ENCODE measurements at places on chromosomes 7 and 10.

DNA sequence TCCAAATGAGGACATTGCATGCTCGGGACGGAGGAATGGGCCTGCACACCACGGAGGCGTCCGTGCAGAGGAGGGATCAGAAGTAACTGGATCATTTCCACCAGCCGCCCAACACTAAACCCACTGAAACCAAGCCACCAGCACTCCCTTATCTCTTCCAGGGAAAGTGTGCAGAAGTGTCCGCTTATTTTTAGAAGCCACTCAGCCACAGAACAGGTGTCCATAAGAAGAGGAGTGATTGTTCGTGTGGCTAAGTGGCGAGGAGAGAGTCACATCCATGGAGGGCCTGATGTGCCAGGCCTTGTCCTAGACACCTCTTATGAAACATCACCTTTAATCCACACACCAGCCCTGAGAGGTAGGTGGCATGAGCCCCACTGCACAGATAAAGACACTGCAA, 407.9 kb upstream of the NPVF start:
- no peak for DNase-seq

DNA sequence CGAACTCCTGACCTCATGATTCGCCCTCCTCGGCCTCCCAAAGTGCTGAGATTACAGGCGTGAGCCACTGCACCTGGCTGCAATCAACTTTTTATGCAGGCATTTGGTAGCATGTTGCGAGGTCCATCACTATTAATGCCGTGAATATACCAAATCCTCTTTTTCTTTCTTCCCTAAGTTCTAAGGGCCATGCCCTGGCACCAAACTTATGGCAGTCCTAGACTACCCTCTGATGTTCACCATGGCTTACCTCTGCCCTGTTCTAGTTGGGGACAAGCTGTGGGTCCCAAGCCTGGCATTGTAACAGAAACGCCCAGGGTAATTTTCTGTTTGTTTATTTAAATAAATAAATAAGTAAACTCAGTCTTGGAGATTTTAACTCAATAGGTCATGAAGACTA, 13.3 kb downstream of the PRSS2 start:
- no peak for DNase-seq

- DNase-seq: no peak
These were observed 36.8 kb downstream of the CCM2 start for GRCh38 chr7:45036796-45037195.

DNA sequence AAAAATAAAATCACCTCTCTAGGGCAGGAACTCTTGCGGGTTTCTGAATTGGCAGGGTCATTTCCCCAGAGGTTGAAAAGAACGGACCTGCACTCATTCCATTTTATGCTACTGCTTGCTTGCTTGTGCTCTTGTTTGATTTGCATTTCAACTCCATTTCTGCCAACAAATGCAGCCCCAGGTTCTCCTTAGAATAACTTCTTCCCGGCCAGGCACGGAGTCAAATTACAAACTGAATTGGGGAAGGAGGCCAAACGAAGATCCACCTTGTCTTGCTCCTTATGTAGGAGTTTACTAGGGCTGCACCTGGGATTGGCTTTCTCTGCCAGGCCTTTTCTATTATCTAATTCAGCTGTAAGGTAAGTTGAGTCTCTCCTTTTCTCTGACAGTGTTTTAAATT, 79.6 kb downstream of the HGF start:
- DNase-seq: no peak

GRCh38 chr10:12499076-12499986, 150.0 kb downstream of the CAMK1D start:
- DNase-seq: no peak

- no peak for DNase-seq
These were observed 57.9 kb downstream of the MTPN start for GRCh38 chr7:135919071-135919841.

GRCh38 chr10:92490387-92490786, 83.5 kb downstream of the IDE start:
- DNase-seq: no peak

DNA sequence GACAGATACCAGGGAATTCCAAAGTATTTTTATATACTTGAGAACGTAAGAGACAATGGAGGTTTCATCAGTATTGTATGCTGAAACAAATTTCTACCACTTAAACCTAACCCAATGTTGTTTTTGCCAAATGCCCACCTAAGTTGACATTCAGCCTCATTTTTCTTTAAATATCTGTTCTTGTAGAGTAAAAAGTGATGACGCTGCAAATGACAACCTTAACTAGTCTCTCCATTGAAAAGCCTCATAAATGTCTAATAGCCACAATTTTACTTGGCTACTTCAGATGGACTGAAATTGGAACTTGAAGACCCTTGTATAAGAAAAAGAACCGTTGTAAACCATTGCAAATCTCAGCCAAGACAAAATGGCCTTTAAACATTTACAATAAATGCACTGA, 176.9 kb downstream of the CRPPA start:
- DNase-seq: no peak

GRCh38 chr10:121927318-121927840, 452 bp downstream of the ATE1 start:
- no peak for DNase-seq

GRCh38 chr7:2477447-2478398, 1.5 kb upstream of the GRIFIN start:
- peak; percentile 6 for DNase-seq

GRCh38 chr7:20519645-20520044, 95.8 kb upstream of the ABCB5 start:
- DNase-seq: no peak

GRCh38 chr7:128710481-128710880, 28.7 kb upstream of the CALU start:
- DNase-seq: no peak

DNA sequence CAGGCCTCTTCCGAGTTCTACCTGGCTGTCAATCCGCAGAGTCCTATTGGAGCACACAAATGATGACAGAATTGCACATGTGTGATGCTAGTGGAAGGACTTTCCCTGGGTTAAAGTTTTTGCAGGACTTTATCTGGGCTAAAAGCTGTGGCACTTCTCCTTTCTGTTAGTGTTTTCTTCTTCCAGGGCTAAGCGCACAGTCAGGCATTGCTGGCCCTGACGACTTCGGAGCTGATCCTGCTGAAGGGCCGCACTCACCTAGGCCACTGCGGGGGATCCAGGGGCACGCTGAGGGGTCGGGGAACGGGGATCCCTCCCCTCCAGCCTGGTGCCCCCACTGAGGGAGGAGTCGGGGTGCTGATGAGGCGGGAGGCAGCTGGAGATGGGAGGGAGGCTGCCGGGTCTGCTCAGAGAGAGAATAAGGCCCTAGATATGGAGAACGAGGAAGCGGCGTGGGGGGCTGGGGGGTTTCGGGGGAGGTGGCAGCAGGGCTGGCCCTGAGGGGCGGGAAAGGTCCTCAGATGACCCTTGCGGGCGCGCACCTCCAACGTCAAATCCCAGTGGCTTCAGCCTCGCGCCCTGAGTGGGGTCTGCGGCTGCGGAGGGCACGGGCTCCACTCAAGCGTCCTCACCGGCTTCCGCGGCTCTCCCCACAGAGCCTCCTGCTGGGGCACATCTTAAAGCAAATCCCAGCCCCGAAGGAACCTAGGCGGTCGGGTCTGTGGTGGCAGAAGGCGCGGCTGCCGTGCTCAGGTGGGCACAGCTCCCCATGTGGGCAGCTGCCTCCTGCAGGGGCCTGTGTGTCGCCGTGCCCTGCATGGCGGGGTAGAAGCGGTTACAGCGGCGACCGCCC, 30.9 kb downstream of the AGR3 start:
- no peak for DNase-seq

DNA sequence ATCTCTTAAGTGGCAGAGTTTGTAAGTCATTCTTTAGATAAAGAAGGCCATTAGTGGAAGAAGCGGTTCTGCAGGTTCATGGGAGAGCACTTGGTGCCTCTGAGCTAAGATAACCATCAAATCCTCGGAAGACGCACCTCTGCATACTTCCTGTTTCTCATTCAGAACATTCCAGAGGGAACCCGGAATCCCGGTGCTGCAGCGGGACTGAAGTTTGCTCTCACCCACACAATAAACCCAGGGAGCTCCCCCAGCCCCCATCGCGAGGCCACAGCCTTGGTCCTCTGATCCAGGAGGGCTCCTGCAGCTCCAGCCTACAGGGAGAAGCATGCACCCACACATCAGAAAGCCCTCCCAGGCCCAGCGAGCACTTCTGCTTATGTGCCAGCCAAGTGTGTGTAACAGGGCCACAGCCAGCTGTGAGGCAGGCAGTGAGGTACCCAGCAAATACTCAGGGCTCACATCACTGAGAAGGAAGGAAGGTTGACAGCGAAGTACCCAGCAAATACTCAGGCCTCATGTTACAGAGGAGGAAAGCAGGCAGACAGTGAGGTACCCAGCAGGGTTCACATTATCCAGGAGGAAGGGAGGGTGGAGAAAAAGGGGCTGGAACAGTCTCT, 142.4 kb downstream of the DIP2C start:
- DNase-seq: no peak

GRCh38 chr7:129950933-129951225, 1.9 kb downstream of the UBE2H start:
- no peak for DNase-seq

DNA sequence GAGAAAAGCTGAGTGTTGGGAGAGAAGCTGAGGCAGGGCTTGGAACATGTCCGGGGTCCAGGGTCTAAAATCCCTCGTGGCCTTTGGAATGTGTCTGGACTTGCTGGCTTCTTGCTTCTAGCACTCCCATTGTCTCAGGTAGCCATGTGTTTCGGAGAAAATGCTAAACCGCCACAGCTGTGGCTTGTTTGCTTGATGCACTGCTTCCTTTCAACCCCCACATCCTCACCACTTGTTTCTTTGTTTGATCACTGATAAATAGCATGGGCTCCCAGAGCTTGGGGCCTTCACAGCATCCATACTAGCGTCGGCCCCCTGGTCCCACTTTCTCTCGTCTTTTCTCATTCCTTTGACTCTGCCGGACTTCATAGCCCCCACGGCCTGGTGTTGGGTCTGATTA, 102.7 kb downstream of the ANKRD26 start:
- DNase-seq: no peak

DNA sequence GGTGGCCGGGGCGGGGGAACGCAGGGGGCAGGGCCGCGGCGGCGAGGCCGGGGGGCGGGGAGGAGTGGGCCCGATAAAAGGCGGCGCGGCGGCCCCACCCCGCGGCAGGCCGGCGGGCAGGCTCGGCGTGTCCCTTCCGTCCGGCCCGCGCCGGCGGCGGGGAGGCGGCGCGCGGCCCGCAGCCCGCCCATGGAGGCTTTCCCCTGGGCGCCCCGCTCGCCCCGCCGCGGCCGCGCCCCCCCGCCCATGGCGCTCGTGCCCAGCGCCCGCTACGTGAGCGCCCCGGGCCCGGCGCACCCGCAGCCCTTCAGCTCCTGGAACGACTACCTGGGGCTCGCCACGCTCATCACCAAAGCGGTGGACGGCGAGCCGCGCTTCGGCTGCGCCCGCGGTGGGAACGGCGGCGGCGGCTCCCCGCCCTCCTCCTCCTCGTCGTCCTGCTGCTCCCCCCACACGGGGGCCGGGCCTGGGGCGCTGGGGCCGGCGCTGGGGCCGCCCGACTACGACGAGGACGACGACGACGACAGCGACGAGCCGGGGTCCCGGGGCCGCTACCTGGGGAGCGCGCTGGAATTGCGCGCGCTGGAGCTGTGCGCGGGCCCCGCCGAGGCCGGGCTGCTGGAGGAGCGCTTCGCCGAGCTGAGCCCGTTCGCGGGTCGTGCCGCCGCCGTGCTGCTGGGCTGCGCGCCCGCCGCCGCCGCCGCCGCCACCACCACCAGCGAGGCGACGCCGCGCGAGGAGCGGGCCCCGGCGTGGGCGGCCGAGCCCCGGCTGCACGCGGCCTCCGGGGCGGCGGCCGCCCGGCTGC, at the start of gene NANOS1:
TSS of gene NANOS1 (plus strand) at position 102 of the 808 bp plus-strand sequence. CDS start at position 190, 88 bp downstream.
- peak; percentile 16 for DNase-seq

DNA sequence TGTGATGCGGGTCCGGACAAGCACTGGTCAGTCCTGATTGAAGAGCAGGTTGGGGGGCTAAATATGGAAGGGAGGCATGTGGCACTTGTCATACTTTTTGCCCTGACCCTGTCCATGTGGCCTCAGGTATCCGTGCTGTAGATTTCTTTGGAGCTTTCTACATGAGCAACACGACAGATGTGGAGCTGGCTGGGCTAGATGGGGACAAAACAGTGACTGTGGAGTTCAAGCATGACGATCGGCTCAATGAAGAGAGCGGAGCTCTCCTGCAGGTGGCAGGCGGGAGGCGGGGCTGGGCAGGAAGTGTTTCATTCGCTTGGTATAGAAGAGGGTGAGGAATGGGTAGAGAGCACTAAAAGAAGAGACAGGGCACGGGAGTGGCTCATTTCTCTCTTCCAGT, 13.0 kb upstream of the CHCHD1 start:
- no peak for DNase-seq

DNA sequence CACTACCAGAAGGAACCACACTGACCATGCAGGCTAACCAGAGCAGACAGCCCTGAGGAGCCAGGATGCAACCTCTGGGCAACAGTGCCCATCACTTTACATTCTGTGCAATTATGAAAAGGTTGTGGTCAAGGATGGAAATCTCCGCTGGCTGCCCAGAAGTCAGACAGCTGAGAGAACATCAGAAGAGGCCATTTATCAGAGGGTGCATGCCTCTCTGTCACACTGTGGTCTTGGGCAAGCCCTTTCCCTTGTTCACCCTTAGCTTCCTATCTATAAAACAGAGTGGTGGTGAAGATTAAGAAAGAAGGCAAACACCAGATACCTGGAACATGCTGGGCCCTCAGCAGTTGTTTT, 120.7 kb upstream of the GDF10 start:
- no peak for DNase-seq

DNA sequence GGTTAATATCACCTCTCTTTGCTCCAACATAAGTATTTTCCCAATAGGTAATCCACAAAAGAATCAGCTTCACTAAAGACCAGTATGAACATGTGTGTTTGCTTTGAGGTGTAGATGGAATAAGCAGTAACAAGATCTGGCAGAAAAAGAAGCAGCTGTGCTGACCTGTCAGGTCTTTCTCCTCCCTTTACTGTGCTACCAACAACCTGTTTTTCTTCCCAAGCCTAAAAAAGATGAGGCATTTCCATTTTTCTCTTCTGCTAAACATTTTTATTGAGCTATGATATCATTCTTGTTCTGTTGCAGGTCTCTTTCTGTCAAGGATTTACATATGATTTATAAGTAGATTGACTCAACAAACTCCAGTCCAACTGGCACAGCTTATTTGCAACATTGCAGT, 315.2 kb upstream of the GLI3 start:
- no peak for DNase-seq

DNA sequence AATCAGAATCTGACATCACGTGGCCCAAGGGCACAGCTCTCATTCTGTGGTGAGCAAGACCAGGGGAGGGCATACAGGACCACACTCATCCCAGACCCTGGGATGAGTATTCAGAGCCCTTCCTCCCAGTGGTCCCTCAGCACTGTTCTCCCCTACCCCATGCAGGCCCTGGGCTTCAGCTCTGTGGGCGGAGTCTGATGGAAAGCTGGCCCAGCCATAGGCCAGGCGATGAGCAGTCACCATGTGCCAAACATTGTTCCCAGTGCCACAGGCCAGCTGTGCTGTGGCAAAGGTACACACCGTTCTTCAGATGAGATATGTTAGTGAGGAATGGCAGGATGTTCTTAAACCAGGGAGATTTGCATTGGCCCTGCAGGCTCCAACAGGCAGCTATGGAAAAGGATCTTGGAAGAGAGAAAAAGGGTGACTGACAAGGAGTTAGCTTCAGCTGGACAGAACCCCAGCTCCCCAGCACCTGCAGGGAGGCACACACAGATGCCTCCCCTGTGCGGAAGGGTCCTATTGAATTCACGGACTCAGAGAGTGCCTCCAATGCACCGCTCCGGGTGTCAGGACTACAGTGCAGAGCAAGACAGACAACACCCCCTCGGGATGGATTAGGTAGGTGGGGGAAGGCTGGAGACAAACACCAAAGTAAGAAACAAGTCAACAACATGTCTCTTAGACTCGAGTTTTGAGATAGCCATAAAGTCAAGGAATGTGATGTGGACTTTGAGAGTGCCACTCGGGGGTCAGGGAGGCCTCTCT, 596.0 kb upstream of the MGMT start:
- DNase-seq: no peak
